ENCODE measurements at places on chromosomes 11 and 22.

DNA sequence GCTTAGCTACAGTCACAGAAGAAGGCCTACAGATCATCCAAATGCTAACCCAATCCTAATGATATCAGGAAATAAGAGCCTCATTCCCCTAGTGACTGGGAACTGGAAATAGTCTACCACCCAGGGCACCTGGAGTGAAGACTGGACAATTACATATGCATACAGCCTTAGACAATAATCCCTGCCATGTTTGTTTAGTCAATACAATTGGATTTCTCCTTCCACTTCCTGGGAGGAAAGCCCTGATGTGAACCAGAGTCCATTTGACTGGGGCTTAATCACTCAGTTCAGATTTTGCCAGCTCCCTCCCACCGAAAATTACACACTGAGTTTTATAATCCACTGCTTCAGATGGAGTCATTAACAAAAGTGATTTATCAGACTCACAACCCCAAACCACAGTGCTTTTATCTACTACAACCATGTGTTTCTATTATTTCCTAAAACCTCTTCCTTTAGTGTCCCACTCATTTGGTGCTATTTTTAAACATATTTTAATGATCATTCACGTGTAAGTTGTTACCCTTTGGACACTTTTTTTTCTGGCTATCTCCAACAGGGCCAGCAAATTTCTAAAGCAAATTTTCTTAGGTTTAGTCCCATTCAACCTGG, 29.9 kb downstream of the CWF19L2 start:
- no peak for DNase-seq

GRCh38 chr11:35967042-35967441, 23.2 kb downstream of the LDLRAD3 start:
- DNase-seq = no peak

GRCh38 chr22:29306175-29306834, at the start of gene GAS2L1:
Gene GAS2L1 (plus strand): TSS chr22:29306650. CDS start chr22:29308106, 1,456 bp downstream.
- DNase-seq = no peak

- DNase-seq = no peak
Observed at GRCh38 chr11:71249301-71249700, 3.1 kb downstream of the SHANK2 start.

DNA sequence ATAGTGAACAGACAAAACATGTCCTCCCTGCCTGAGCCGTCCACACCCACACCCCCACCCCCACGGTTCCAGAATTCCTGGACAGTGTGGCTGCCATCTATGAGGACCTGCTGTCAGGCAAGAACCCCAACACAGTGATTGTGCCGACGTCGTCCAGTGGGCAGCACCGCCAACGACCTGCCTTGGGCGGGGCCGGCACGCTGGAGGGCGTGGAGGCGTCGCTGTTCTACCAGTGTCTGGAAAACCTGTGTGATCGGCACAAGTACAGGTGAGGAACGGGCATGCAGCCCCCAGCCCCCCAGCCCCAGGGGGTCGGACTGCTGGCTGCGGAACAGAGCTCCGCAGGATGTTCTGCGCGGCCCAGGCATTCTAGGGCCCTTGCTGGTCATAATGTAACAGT, 19.7 kb downstream of the ARFGAP2 start:
- no peak for DNase-seq

DNA sequence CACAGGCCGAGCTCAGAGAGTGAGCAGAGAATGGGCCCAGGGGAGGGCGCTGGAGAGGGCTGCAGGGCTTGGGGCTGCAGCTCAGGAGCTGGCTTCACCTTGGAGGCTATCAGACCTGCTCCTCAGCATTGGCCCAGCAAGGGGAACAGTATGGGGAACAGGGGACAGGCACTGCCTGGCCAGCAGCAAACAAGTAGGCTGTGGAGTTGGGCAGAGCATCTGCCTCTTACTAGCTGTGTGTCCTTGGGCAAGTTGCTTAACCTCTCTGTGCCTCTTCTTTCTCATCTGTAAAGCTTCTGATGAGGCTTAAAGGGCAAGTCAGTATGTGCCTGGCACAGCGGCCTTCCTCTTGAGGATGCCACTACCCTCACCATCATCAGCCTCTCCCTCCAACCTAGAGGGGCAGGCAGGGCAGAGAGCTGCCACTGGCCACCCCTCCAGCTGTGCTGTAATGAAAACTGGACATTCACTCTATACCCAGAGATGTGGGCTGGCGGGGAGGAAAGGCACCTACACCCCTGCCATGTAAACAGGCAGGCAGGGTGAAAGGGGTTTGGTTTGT, 7.5 kb upstream of the CDKN1C start:
- peak; percentile 30 for DNase-seq

DNA sequence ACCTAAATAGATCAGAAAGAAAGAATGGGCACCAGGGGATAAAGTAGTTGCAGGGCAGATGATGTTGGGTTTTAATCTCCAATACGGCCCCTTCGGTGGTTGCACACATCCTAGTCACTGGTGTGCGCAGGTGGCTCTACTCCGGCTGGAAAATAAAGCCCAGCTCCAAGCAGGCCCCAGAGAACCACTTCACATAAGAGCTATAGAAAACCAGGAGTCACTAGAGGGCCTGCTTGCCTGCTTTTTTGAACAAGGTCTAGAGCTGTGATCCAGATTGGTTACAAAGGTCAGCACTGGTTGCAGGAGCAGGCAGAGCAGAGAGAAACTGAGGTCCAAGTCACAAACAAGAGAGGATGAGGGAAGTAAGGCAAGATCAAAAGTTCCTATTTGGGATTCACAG, 41.5 kb upstream of the MS4A8 start:
- DNase-seq = no peak

- DNase-seq = no peak
Observed at GRCh38 chr22:42431401-42432019, 693 bp downstream of the NFAM1 start.

GRCh38 chr22:19397734-19398104, 33.8 kb downstream of the HIRA start:
- DNase-seq = no peak

- peak; percentile 11 for DNase-seq
Observed at GRCh38 chr22:30649430-30650007, 13.9 kb downstream of the SLC35E4 start.

GRCh38 chr11:21556926-21557325, 636.0 kb upstream of the ANO5 start:
- no peak for DNase-seq

GRCh38 chr22:48379371-48379770, 1448.3 kb downstream of the BRD1 start:
- DNase-seq = no peak

Measured in T-helper 17 cell (primary cell).